AG10803 (cell line): ENCODE measurements at places on chromosomes 11 and 22.

- DNase-seq, result peak; percentile 3
Observed at GRCh38 chr11:15327786-15328231, 213.1 kb downstream of the INSC start.

GRCh38 chr11:93845181-93846092 is 5.0 kb downstream of the VSTM5 start:
- no peak for DNase-seq

DNA sequence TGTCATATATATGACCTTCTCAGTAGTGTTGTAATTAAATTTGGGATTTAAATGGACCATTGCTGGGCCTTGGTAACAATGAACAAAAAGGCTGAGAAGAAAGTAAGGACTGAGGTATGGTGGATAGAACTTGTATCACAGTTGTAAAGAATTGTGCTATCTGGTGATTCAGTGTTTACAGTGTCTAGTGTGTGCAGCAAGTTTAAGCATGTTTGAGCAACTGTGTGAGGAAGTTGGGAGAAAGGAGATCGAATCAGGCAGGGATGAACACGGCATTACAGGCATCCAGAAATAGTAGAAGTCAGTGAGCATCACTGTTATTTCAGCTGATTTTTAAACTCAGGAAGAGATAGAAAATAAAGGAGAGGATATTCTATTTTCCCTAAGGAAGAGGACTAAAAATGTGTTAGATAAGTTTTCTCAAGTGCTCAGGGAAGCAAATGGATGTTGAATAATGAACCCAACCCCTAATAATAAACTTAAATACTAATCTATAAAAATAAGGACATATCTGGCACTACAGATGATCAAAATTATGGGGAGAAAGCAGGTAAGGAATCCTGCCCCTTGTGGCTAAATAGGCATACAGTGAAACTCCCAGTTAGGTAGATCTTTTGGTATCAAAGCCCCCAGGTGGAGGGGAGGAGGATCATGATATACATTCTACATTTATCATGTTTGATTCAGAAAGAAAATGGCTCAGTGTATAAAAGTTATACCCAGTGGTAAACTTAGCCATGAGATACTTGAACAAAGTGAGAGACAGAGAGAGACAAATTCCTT is 361.0 kb upstream of the ANO3 start:
- no peak for DNase-seq

- no peak for DNase-seq
Observed at GRCh38 chr22:39252461-39253434, 8.0 kb upstream of the PDGFB start.

GRCh38 chr22:37664249-37665101 is 6.0 kb downstream of the PDXP start:
- DNase-seq, result no peak

DNA sequence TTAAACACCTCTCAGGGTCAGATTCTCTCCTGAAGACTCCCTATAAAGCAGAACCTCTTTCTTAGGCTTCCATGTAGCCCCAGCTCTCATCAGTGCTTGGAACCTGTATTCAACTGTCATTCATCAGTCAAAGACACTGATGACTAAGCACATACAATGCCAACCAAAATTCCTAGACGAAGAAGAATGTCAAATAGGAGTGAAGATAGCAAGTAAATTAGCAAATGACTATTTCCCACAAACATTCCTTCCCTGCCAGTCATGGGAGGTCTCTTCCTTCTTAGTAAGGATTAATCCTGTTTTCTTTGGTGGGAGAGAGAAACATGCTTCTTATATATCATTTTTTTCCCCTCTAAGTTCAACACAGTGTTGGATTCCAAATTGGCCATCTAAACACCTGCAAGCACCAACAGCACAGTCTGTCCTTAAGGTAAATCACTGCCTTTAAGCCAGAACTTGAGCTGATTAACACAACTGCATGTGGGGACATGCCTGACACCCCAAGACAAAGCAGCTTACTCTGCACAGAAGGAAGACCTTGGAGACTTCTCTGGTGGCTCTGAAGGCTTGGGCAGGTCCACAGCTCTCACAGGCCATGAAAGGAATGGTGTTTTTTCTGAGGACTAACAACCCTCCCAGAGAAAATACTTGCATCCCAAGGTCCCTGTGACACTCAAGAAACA is 47.5 kb upstream of the ME3 start:
- DNase-seq, result peak; percentile 91

DNA sequence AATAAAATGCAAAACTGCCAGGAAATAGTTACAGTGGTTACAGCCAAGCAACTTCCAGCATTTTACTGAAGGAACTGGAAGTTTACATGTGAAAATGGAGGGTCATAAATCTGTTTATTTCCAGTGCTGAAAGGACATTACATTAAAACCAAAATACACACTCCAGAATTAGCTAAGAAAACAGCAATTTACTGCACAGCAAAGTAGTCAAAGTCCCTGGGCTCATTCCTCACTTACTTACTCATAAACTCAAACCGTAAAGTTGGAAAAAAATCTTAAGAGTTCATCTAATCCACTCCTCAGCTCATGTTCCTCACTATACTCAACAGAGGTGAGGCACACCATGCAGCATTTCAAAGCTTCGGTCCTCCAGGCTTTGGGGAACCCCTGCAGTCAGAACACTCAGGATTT is 17.4 kb downstream of the CTSC start:
- peak; percentile 89 for DNase-seq
